HCEC 1CT (cell line): ENCODE measurements at places on chromosomes 11 and 22.

DNA sequence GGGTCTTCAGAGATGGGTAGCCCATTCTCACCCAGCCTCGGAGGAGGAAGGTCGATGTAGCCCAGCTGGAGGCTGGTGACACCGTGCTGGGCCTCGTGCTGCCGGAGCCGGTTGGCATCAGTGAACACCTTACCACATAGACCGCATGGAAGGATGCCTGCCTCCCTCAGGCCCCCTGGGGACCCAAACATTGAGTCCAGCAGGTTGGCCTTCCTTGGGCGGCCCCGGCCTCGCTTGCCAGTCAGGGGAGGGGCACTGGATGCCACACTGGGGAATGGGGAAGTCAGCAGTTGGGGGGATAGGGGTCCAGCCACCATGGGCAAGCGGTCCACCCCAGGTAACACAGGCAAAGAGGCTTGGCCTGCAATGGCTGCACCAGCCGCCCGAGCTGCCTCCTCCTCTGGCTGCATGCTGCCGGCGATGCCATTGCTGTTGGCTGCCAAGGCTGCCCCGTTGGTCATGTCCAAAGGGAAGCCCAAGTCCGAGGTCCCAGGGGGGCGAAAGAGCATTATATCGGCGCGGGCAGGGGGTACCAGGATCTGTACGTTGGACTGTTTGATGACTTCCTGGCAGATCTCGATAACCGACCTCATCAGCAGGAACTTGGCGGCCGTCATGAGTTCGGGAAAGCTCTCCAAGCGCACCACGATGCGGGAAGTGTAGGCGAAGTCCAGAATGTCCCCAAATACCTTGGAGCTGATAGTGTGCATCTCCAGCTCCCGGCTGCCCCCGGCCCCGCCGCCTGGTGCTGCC, 1.4 kb downstream of the PATZ1 start:
- no peak for DNase-seq

GRCh38 chr11:15655552-15655951, 540.8 kb downstream of the INSC start:
- no peak for DNase-seq

GRCh38 chr22:45172881-45173585, 9.3 kb downstream of the NUP50 start:
- DNase-seq = no peak

- peak; percentile 45 for DNase-seq
These were observed 75.5 kb downstream of the MICAL2 start for GRCh38 chr11:12185914-12186313.

- no peak for DNase-seq
These were observed 832.2 kb downstream of the NTM start for GRCh38 chr11:132202621-132203020.

DNA sequence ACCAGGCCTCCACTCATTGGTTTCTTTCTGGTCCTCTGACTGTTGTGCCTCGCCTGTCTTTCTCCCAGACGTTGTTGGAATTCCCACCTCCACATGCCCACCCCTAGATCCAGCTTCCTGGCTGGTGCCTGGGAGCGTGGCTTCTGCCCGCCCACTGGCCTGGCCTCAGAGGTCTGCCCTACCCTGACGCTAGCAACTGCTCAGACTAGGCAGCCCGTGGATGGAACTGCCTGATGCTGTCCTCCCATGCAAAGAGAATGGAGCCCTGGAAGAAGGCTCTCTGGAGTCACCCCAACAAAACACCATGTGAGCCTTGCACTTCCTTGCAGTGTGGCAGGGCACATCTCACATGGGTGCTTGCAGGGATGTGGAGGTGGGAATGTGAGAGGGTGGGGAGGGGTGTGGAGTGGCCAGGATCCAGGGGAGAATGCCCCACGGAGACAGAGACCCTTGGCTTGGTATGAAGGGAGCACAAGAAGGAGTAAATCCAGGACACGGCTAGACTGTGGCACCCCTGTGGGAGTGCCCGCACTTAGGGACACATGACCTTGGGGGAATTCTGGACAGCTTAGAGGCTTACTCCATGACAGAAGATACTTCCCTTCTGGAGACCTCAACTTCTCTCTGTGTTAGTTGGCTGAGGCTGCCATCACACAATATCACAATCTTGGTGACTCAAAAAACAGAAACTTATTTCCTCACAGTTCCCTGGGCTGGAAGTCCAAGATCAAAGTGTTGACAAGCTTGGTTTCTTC, 22.5 kb upstream of the ADA2 start:
- DNase-seq = no peak

- no peak for DNase-seq
These were observed 3.5 kb downstream of the PDXP start for GRCh38 chr22:37662039-37662438.

DNA sequence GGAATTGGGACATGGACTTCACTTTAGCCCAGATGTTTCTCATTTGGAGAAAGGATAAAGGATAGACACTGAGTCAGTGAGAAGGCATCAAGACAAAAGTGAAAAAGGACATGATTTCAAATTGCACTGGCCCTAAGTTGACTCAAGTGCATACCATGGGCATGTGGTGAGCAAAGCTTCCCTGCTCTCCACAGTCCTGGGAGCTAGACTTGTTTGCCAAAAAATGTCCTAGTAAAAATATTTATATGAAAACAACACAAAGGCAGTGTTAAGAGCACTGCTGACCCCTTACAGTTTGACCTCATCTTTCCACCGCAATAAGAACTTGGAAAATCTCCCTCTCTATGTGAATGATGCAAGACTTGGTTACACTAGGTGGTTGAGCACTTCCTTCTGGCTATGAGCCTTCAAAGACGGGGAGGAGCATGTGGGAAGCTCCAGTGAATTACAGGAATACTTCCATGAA, 46.5 kb upstream of the FIBIN start:
- DNase-seq = peak; percentile 100

DNA sequence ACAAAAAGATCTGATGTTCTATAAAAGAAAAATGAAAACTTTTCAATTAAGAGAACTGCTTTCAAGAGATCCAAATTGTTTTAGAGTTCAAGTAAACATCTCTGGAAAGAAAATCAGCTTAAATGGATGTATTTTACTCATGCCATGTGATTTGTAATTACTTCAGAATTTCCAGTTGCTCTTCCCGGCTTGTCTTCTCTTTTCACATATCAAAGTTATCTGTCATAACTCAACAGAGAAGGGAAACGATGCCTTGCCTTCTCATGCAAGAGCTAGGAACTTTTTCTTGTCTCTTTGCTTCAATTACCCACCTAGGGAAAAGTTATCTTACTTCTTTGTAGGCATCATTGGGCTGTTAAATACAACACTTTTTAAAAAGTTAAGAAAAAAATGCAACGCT, 255.2 kb upstream of the POU2AF2 start:
- DNase-seq = no peak

DNA sequence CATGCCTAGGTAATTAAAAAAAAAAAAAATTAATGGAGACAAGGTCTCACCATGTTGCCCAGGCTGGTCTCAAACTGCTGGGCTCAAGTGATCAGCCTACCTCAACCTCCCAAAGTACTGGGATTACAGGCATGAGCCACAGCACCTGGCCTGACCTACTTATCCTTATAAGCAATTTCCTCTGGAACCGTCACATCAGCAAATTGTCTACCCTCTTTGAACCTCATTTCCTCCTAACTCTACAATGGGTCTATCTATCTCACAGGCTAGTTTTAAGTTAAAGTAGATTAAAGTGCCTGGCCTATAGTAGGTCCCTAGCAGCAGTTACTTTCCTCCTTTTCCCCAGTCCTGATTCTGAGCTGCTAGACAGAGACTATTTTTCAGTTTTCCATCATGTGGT, 43.5 kb downstream of the THAP12 start:
- DNase-seq = no peak

- DNase-seq = no peak
These were observed 5.5 kb upstream of the TH start for GRCh38 chr11:2177076-2177475.

DNA sequence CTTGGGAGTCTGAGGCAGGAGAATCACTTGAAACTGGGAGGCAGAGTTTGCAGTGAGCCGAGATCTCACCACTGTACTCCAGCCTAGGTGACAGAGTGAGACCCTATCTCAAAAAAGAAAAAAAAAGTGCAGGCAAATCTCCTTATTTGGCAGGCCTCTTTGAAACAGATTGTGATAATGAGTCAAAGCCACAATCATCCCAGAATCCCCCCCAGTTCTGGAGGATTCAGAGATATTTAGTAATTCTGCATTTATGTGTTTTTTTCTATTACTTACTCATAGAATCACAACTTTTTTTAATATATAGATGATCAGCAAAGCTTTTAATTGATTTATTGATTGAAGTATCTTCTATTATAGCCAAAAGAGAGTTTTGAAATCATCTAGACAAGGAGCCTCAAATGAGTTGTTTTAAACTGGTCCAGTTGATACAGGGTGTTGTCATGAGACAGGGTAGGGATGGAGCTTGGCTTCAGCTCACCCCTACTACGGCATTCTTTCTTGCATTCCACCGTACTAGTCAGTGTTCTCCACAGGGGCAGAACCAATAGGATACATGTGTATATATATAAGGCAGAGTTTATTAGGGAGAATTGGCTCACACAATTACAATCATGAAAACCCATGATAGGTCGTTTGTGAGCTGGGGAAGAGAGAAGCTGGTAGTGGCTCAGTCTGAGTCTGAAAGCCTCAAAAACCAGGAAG, 39.3 kb upstream of the SORL1 start:
- DNase-seq = no peak

DNA sequence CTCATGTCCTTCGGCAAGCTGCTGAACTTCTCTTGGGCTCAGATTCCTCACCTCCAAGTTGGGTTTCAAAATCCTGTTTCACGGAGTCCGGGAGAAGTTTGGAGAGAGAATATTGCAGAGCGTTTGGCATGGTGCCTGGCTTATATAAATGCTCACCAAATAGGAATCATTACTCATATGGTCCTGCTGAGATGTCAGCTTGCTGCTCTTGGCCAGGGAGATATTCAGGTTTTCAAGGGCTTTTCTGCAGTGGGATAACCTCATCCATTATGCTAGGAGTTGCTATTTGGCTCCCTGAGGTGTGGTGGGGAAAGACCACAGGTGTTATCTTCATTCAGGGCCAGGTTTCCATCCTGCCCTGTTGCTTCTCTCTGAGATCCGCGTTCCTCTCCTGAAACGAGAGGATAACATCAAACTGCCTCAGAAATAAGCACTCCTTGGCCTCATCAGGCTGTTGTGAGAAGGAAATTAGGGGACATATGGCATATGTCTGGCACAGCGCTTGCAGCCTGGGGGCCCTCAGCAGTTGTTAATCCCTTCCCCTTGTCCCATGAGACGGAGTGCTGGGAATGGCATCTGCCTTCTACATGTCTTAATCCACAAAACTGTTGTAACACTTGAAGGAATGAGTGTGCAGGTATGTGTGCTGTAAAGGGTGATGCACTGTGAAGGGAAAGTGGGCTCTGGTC, 29.9 kb upstream of the ACER3 start:
- peak; percentile 56 for DNase-seq

DNA sequence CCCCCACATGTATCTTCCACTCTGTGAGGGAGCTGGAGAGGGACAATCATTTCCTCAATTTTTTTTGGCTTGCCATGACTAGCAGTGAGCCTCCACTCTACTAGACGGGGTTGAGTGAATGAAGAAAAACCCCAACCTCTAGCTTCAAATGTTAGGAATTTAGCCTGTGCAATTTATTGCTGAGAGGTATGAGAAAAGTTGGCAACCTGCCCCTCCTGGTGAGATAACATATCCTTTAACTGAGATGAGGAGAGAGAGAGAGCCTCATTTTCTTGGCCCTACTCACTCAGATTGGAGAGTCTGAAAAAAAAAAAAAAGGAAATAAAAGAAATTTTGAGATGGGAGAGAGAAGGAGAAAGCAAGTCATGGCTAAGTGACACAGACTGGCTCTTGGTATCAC, 218.2 kb upstream of the CARD18 start:
- DNase-seq = no peak

DNA sequence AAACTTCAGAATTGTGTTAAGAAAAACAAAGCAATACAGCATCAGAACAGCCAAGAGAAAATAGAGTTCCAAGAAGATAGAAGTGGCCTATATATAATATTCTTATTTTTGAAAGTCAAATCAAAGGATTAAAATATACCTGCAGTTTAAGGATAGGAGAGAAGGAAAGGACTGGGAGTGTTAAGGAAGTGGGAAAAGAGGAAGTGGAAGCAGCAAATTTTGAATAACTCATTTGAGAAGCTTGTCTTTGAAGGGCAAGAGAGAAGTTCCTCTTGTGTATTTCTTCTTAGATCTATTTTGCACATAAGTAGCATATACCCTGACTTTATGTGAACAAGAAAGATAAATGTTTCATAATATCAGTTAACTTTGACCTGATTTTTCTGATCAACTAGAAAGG, 62.6 kb upstream of the SLC17A6 start:
- DNase-seq = no peak

- DNase-seq = no peak
These were observed 21.0 kb upstream of the AMOTL1 start for GRCh38 chr11:94747146-94747545.

DNA sequence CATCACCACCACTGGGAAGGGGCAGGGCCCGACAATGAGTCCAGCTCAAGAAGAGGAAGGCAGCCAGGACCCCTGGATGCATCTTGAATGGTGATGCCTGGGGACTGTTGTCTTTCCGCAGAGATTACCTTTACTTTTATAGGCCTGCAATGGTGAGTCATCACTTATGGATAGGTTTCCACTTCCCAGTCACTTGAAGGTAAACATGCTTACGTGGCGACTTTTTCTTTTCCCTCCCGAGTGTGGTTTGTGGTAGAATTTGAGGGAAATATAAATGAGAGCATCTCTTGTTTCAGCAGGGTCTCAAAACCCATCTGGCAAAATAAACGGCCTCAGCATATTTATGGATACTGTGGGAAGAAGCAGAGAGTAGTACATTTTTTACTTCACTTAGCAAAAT, at the start of gene MMP13:
TSS of gene MMP13 (minus strand) at position 109 of the 400 bp plus-strand sequence. CDS start at position 82, 27 bp downstream.
- no peak for DNase-seq

GRCh38 chr11:60972182-60973030, 926 bp downstream of the CD6 start:
- no peak for DNase-seq

DNA sequence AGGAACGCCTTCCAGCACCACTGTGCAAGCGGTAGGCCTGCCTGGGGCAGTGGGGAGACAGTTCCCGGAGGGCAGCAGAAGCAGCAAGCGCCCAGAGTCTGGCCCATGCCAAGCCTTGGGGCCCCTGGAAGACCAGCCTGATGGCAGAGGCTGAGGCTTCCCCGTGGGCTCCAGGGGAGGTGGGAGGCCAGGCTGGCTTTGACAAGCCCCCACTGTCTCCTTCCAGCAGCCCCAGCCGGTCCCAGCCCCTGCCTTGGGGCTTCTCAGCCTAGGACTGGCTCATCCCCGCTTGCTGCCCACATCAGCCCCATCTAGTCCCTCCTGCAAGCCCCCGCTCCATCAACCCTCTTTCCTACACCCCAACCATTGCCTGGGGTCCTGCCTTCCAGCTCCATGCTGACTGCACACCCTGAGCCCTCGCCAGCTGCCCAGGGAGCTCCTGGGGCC, 46.7 kb downstream of the IGF2 start:
- DNase-seq = no peak
